Activated CD8-positive, alpha-beta T cell treated with anti-CD3 and anti-CD28 coated beads for 36 hours (primary cell): ENCODE measurements at places on chromosomes 3 and 15. TPM values are rescaled to one million over a fixed set of nuclear protein-coding genes. Genes with fewer than 3 reads are reported as not detected.
A peak's percentile ranks its signal among the peaks of the same experiment; 100 is the strongest.

Gene ANKRD63
- not detected for total RNA-seq

DNA sequence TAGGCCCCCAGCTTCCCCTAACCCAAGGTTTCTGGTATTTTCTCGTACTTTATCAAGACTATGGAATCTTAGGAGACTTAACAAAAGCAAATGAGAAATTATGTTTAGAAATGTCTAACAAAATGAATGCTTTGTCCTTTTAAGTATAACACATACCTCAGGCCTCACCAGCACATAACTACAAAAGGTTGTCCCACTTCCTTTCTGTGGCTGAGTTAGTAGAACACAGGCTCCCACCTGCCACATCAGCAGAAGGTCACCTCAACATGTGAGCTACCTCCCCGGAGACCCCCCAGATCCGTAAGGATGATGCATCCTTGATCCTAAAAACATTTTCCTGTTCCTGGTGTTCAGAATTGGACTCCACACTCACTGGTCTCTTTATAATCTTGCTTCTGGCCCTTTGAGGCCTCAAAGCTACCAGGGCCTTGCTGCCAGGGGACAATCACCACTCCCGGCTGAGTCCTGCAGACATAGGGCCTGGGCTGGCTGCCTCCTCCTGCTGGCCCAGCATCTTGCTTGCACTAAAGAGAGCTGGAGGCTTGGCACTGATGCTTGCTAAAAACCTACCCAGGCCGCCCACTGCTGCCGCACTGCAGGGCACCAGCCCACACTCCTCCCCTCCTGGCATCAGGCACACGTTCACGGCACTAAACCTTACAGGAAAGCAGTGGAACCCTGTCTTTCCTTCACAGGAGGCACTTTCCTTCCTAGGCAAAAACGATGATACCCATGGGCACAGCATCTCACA is 2.9 kb downstream of the CCRL2 start:
- DNase-seq: peak; percentile 31

DNA sequence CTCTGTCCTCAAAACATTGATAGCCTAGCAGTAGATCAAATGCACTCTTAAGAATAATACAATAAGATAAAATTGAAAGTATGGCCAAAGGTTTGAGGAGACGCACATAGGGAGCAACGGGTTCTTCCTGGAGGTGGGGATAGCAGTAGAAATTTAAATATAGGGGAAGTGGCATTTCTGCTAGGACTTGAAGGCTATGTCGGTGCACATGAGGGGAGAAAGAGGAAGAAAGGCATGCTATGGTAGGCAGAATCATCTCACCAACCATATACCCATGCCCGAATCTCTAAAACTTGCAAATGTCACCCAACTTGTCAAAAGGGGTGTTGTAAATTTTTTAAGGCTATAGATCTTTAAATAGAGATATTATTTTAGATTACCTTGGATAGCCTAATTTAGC is 735.1 kb upstream of the LMCD1 start:
- no peak for DNase-seq

DNA sequence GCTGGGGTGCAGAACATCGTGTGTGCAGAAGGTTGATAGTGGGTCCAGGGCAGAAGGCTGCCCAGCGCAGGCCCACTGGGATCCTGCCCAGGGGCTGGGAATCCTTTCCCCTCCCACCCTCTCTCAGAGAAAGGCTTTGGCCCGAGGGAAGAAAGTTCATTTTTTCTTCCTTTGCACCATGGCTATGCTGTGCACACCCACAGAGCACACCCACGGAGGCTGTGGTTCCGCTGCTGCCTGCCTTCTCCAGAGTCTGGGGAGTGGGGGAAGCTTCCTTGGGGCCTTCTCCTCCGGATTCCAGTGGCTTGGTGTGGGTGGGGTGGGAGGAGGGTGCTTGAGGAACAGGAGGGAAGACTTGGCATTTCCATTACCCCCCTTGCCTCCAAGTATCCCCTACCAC is 7.0 kb upstream of the PRKCD start:
- no peak for DNase-seq

Gene UBA7
- total RNA-seq: 72.3 TPM

Gene GPX1
- 201 TPM for total RNA-seq
